ENCODE measurements at places on chromosomes 3 and 15. TPM values are rescaled to one million over a fixed set of nuclear protein-coding genes. Genes with fewer than 3 reads are reported as not detected.

Gene GPR149
- not detected for polyA plus RNA-seq

Gene FETUB
- polyA plus RNA-seq, result not detected

Gene DAZL
- polyA plus RNA-seq, result not detected

Gene KIF15
- polyA plus RNA-seq, result not detected

Gene CCR2
- polyA plus RNA-seq, result 181 TPM

Gene DUOXA2
- polyA plus RNA-seq, result not detected

Gene CHRNA7
- 2.6 TPM for polyA plus RNA-seq

Measured in CD14-positive monocyte (primary cell).